ENCODE measurements at places on chromosomes 3 and 15.

GRCh38 chr3:193885832-193886231, 250.1 kb upstream of the HES1 start:
- peak; percentile 89 for DNase-seq

DNA sequence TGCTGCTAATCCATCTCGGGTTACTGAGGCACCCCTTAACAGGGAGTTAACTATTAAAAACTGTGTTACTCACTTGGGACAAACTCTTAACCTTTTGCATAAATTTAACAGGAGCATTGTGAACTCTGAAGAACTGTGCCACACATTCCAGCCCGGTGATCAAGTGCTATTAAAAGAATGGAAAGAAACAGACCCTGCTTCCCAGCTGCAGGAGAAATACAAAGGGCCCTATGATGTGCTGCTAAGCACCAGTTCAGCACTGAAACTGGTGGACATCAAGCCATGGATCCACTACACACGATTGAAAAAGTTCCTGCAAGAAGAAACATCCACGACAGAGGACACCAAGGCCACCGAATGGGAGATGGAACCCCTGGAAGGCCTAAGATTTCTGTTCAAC, 114.7 kb upstream of the PLCL2 start:
- no peak for DNase-seq

DNA sequence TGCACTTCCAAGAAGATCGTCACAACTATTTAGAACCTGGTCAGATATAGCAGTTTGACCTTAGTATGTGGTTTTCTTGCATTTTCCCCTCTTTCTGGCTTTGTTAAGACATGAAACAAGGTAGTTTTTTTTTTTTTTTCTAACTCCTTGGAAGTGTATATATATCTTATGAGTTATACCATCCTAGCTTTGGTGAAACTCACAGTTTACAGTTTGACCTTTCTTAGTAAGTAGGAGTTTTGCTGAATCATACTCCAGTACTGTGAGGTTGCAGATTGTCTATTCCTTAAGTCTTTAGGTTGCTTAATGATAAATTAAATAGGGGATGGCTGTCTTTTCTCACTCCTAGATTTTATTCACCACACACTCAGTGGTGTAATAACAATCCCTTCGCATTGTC, 325.0 kb downstream of the RBMS3 start:
- DNase-seq, result no peak

GRCh38 chr3:109353057-109353456, 15.7 kb upstream of the DPPA4 start:
- no peak for DNase-seq

- no peak for DNase-seq
These were observed 84.6 kb downstream of the ANO10 start for GRCh38 chr3:43537225-43537624.

DNA sequence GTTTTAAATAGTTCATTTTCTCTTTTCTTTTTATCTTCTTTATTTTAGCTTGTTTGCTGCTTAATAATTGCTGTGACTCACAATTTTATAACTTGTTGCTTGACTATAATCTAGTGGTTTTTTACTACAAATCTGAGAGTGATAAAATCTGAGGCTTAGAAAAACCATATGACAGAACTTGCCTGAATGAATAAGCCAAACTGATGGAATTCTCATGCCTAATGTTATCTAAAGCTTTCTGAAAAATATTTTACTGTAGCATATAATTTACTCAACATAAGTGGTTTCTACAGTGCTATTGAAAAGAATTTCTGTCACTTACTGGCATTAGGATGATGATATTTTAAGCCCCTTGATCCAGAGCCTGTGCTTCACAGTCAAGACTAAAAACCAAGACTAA, 175.1 kb downstream of the VGLL3 start:
- DNase-seq, result no peak

GRCh38 chr3:26932752-26933151, 310.2 kb downstream of the LRRC3B start:
- no peak for DNase-seq

GRCh38 chr3:186826410-186826975, 16.0 kb upstream of the ADIPOQ start:
- no peak for DNase-seq

DNA sequence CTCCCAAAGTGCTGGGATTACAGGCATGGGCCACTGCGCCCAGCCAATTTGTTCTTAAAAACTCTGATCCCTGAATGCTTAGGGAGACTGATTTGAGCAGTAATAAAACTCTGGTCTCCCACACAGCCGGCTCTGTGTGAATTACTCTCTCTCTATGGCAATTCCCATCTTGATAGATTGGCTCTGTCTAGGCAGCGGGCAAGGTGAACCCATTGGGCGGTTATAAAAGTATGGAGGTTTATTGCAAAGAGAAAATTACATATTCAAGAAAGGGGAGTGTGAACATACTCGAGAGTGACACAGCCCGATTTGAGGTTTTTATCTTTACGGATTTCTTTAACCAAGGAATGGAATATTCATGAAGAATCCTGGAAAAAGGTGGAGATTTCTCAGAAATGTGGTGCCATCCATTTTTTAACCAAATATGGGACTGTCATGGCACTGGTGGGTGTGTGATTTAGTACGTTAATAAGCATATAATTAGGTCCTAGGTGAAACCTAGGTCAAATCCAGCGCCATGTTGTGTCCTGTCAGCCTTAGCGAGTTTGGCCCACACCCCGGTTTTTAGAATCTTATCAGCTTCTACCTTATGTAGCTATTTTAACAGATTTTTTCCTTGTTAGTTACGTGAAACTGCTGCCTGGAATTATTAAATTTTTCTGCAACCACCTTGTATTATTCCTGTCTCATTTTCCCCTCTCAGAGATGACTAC, 7.2 kb upstream of the GMPS start:
- DNase-seq, result no peak

DNA sequence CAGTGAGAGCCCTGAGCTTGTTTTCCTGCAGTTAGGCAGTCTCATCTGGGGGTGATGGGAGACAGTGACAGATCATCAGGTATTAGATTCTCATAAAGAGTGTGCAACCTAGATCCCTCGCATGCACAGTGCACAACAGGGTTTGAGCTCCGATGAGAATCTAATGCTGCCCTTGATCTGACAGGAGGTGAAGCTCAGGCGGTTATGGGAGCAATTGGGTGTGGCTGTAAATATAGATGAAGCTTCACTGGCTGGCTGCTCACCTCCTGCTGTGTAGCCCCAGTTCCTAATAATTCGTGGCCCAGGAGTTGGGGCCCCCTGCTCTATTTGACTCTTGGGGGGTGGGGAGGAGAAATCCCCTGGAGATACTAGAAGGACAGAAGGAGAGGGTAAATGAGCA, 309.4 kb upstream of the STT3B start:
- no peak for DNase-seq

Measured in transverse colon (tissue), 4 donors.